Stomach (tissue), 19 donors: ENCODE measurements at places on chromosomes 3 and 15. TPM values are rescaled to one million over a fixed set of nuclear protein-coding genes. Genes with fewer than 3 reads are reported as not detected.

GRCh38 chr15:92393071-92393979, at the start of gene ST8SIA2:
Gene ST8SIA2, plus strand, starts transcription at chr15:92393881. Its CDS starts 184 bp downstream, at chr15:92394065.
- no peak for DNase-seq

MESD gene
- 11.2 TPM for total RNA-seq

GRCh38 chr15:43402255-43402654, 31.4 kb downstream of the TUBGCP4 start:
- no peak for DNase-seq

DNA sequence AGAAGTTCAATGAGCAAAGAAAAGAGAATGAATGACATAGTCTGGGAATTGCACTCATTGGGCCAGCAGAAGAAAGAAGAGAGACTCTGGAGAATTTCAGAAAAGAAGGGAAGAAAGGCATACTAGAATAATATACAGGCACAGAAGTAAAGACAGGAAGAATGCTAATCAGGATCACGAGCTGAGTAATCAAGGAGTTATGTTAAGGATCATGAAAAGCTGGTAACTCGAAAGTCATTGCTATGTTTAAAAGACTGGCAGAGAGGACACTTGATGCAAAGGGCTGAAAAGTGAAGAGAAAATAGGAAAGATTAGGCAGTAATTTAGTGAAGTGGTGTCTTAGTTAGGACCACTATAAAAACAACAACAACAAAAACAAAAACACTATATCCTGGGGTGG, 284.1 kb downstream of the ZBBX start:
- no peak for DNase-seq

- DNase-seq = peak; percentile 86
These were observed 6.2 kb upstream of the TLR9 start for GRCh38 chr3:52231502-52232278.

EPHA3 gene
- total RNA-seq = 33.9 TPM

DNA sequence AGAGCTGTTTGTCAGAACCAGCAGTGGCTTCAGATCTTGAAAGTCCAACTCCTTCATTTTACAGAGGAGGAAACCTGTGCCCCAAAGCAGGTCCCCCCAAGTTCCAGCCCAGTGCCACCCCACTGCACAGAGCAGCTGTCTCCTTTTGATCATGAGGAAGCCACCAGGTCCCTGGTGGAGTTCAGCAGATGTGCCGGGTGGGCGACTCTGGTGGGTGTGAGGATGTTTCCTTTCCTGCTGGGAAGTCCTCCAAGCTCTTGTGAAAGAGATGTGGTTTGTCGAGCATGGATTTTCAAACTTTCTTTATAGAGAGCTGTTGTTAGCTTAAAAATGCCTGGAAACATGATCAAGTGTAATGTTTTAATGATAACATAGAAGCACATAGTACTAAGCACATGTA, 52.0 kb downstream of the SMAD3 start:
- no peak for DNase-seq

IL17RD gene
- 0.72 TPM for total RNA-seq

DNA sequence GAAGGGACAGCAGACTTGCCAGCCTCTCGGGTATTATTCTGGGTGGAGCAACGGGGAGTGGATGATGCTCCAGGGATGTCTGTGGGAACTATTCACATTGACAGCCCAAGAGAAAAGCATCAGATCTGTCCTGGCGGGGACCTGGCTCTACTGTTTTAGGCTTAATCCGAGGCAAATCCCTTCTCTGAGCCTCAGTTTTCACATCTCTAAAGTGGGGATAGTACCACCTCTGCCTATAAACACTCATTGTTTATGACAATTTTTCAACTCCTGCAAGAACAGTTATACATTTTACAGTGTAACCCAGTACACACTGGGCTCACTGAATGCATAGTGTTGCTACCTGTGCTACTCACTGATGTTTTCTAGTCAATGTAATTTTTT, 9.3 kb downstream of the PDIA5 start:
- DNase-seq = no peak

DNA sequence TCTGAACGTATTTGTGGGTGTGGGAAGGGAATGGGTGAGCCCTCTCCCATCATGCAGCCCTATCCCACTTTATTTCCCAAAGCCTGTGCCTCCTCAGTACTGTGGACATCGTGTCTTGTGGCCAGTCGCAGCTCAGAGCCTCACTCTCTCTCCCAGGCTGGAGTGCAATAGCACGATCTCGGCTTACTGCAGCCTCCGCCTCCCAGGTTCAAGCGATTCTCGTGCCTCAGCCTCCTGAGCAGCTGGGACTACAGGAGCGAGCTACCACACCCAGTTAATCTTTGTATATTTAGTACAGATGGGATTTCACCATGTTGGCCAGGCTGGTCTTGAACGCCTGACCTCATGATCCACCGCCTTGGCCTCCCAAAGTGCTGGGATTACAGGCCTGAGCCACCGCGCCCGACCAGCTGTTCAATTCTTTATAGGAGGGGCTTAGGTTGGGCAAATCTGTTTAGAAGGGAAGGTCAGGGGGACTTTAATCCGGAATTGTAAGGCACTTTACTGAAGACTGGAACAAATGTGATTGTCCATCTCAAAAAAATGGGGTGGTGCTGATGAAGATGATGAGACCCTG, 42.7 kb upstream of the BDH1 start:
- no peak for DNase-seq

DNA sequence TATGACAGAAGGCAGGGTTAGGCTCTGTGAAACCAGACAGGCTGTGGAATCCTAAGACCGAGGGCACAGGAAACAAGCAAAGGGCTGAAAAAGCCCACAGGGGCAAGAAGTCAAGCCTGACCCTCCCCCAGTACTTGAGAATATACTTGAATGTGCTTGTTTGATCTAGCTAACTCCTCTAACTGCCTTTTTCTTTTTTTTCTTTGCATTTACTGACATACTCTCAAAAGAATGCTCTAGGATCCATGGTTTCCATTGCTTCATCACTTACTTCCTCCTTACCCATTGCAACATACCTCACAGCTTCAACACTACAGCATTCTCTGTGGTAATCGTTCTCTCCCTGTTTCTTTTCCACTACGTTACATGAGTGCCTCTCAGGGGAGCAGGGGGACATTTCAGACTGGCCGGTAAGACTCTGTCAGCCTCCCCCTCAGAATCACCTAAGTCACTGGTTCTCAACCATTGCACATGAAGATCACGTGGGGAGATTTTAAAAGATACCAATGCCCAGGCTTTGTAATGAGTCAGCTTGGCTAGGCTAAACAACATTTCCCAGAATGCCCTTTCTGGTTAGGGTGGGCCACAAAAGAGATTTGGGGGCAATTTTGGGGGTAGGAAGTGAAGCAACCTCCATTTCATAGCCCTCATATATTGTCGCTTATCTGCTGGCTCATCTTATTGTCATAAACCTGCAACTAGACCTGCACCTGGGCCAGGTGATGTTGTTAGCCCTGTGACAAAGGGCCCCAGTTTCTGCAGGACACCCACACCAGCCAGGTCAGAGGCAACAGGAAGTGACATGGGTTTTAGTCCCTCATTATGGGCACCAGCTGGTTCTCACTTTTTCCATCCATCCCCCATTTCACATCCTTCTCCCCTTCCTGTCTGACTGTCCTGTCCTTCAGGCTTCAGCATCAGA, 24.6 kb upstream of the RSL24D1 start:
- peak; percentile 66 for DNase-seq

GRCh38 chr3:17118771-17119170, 234.0 kb downstream of the PLCL2 start:
- no peak for DNase-seq

LMAN1L gene
- total RNA-seq = not detected

- no peak for DNase-seq
These were observed 194.3 kb upstream of the SGO1 start for GRCh38 chr3:20380295-20380694.

DNA sequence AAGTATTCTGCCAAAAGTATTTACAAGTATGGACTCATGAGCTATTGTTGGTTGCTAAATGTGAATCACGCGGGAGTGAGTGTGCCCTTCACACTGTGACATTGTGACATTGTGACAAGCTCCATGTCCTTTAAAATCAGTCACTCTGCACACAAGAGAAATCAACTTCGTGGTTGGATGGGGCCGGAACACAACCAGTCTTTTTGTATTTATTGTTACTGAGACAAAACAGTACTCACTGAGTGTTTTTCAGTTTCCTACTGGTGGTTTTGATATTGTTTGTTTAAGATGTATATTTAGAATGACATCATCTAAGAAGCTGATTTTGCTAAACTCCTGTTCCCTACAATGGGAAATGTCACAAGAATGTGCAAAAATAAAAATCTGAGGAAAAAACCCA, 30.3 kb downstream of the SYNM start:
- peak; percentile 40 for DNase-seq

FEZF2 gene
- not detected for total RNA-seq

KLHL40 gene
- not detected for total RNA-seq

DNA sequence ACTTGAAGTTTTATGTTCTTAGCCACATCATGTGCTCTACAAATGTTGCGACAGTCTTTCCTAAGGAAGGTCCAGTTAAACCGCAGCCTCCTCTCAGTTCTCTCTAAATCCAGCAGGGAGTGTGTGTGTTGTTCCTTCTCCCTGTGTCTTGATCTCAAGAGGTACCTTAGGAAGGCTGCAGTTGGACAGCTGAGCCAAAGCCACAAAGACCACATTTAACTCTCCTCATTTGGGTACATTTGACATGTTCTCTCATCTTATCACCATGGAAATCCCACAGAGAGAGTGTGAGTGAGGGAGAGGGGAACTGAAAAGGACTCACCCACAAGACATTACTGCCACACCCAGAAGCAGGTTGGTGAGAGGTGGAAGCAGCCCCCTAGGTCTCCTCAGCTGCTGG, 79.5 kb downstream of the CD200R1L start:
- no peak for DNase-seq

GRCh38 chr3:188164248-188164687, 10.3 kb downstream of the LPP start:
- DNase-seq = peak; percentile 73

DNA sequence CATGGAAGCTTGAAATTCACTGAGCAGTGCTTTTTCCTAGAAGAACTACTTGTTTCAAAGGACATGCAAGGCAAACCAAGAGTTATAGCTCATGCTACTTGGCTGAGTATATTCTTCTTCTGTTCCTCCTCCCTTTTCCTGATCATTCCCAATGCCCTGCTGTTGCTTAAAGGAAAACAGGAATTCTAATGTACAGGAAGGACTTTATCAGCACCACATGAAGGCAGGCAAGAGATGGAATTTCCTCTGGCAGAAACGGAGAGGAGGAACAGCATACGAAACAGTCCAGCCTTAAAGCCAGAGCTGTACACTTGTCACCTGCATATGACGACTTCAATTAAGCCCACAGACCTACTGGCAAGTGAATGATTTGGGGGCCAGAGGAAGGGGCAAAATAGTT, 15.7 kb downstream of the MEIS2 start:
- no peak for DNase-seq

GRCh38 chr3:4685673-4686345, 192.7 kb downstream of the ITPR1 start:
- no peak for DNase-seq

NT5DC2 gene
- 23.7 TPM for total RNA-seq

UROC1 gene
- not detected for total RNA-seq

ILDR1 gene
- total RNA-seq = under 0.01 TPM

GRCh38 chr3:143658116-143658515, 190.2 kb downstream of the SLC9A9 start:
- no peak for DNase-seq

GRCh38 chr3:128197855-128198254, 44.6 kb downstream of the EEFSEC start:
- DNase-seq = no peak

GRCh38 chr3:121883507-121883906, 10.7 kb upstream of the SLC15A2 start:
- DNase-seq = no peak

GRIP2 gene
- 0.58 TPM for total RNA-seq

GRCh38 chr3:8784676-8785435, 15.4 kb upstream of the OXTR start:
- no peak for DNase-seq

- no peak for DNase-seq
These were observed 116.4 kb upstream of the HES1 start for GRCh38 chr3:194019398-194020165.

DNA sequence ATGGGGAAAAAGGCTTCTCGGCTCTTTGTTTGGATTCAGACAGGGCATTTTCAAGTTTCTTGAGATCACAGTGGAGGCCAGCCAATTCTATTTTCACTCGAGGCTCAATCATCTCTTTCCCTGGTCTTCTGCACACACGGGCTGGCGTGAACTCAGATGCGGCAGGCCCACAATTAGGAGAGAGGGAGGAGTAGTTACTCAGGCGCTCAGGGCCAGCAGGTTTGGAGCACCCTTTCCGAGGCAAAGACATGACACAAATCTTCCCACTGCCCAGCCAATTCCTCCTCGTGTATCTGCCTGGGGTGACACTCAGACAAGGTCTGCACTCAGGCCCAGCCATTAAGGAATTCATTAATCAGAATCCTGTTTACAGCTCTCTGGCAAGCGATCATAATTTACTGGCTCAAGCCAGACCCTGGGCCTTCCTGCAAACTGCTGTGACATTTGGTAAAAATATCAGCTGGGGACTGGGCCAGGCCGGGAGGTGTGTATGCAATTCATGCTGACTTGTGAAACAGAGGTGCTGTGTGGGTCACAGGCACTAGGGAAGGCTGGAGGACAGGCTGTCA, 68.1 kb upstream of the TLE3 start:
- DNase-seq = peak; percentile 81

TCTA gene
- total RNA-seq = 24.0 TPM

DNA sequence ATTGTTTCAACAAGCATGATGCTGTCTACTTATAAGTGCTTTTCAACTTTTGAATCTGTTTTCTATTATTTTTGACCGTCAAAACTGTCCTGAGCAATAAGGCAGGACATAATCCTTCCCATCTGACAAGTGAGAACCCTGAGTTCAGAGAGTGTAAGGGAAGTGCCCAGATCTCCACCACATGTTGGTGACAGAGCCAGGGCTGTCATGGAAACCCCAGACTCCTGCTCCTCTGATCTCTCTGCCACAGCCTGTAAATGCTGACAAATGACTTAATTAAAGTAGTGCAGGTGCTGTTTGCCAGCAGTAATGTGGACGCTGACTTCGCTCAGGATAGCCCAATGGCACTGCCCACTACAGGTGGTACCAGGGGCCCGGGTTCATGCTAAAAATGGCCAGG, 40.3 kb downstream of the SPSB4 start:
- DNase-seq = peak; percentile 56

GRCh38 chr3:173588556-173588955, 191.0 kb downstream of the NLGN1 start:
- no peak for DNase-seq

- DNase-seq = no peak
These were observed 30.2 kb upstream of the FURIN start for GRCh38 chr15:90838139-90838538.

GRCh38 chr3:34111361-34111760, 312.9 kb downstream of the PDCD6IP start:
- no peak for DNase-seq

BTLA gene
- total RNA-seq = not detected

DNA sequence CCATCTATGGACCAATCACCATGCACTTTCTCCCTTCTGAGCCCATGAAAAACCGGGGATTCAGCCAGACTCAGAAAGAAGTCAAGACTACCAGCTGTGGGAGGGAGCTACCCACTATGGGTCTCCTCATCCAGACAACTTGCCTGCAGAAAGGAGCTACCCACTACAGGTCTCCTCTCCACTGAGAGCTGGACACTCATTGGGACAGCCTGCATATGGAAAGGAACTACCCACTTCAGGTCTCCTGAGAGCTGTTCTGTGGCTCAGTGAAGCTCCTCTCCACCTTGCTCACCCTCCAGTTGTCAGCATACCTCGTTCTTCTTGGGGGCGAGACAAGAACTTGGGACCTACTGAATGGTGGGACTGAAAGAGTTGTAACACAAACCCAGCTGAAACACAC, 22.3 kb upstream of the ZBED2 start:
- DNase-seq = no peak

- no peak for DNase-seq
These were observed 74.0 kb downstream of the C3orf85 start for GRCh38 chr3:109210501-109210900.
